Large intestine (tissue), 12 donors: ENCODE measurements at places on chromosomes 12 and 14. TPM values are rescaled to one million over a fixed set of nuclear protein-coding genes. Genes with fewer than 3 reads are reported as not detected.

GRCh38 chr14:32565256-32565655 is 236.2 kb downstream of the AKAP6 start:
- DNase-seq: no peak

DNA sequence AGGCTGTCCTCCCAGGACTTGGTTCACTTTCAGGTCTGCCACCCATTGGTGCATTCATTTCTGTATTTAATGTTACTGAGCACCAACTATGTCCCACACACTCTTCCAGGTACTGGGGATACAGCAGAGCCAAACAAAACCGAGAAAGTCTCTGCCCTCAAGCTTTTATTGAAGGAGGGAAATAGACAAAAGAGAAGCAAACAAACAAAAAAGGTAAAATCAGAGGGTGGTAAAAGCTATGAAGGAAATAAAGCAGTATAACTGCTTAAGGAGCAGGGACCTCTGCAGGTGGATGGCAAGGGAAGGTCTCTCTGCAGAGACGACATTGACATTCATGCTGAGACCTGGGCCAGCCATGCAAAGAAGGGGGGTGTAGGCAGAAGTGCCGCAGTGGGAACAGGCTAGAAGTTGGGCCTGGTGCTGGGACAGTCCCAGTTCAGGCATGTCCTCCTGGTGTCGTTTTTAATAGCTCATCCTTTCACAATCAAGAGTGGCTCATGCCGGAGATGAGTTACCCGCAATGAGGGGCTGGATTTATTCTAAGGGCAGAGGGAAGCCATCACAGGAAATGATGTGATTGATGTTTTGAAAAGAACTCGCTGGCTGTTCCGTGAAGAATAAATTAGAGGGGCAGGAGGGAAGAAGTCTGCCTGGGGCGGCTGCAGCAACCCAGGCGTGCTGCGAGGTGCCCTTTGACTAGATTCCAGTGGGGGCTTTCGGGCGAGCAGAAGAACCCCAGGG is 72.8 kb downstream of the IRF2BPL start:
- DNase-seq: no peak

Gene NID2
- polyA plus RNA-seq: 21.1 TPM

GRCh38 chr12:4118017-4118510 is 155.5 kb upstream of the CCND2 start:
- DNase-seq: peak; percentile 76

DNA sequence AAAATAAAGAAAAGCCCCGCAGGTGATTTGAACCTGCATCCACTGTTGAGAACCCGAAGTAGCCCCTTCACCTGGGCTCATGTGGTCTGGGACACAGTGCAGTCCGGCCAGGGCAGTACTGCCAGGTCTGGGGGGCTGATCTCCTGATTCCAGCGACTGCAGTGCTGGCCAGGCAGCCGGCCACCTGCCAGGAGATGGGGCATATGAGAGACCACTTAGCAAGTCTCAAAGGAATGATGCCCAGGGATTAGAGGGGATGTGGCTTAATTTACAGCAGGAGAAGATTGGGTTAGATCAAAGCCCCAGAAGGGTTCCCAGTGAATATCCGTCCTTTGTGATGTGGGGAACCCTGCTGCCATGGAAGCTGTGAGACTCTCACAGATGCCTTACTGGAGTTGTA is 113.3 kb downstream of the PRMT8 start:
- DNase-seq: no peak

DNA sequence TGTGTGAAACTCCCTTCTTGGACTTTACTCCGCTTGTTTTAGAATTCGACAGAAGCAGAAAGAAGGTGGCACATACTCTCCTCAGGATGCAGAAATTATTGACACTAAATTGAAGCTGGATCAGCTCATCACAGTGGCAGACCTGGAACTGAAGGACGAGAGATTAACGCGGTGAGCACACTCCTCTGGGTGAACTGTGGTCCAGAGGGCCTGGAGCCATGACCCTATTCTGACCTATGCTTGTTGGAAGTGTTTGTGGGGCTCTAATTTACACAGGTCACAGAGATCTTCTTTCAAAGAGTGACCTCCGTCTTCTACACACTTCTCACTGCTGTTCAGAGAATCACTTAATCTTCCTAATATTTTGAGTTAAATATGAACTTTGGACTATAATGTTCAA is 72.5 kb upstream of the MYF6 start:
- no peak for DNase-seq

Gene RASSF9
- polyA plus RNA-seq: 2.4 TPM

Gene SDSL
- polyA plus RNA-seq: 17.4 TPM

Gene CELA1
- not detected for polyA plus RNA-seq

GRCh38 chr14:28758885-28759652 is 7.5 kb upstream of the FOXG1 start:
- no peak for DNase-seq

Gene SLC38A4
- 1.3 TPM for polyA plus RNA-seq

DNA sequence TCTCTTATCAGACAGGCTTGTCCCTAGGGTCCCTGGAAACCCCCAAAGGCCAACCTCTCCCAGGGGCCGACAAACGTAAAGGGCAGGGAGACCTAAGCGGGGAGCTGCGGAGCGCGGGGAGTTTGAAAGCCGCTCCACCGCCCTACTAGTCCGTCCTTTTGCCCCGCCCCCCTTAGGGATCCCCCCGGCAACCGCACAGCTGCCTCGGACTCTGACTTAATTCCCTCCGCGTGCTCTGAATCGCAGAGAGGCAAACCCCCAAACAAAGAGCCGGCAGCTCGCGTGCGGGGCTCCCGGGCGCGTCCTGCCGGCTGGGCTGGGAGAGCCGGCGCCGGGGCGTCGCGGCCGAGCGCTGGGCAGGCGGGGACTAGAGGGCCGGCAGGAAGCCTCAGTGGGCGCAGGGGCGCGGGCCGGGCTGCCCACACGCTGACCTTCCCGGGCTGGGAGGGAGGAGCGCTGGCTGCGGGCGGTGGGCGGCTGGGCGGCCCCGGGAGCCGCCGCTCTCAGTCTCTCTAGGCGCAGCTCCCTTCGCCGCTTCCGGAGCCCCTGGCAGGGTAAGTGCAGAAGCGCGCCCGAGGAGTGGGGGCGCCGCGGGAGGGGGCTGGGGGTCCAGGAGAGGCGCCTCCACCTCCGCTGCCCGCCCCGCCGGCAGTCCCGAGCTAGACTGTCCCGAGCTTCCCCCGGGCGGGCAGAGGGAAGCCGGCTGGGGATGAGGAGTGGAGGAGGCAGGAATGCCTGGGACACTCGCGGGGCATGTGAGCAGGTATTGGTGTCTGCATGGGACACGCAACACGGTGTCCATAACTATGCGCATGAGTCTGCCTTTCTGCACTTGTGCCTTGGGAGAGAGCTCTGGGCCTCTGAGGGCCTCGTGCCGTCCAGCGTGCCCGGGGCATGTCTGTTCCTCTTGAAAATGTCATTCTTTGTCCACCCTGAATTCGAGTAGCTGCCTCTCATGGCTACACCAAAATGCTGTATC is at the start of gene TSPAN11:
TSS of gene TSPAN11 (plus strand) at position 506 of the 979 bp plus-strand sequence. CDS start 27,244 bp downstream, outside the sequence.
- peak; percentile 23 for DNase-seq

- peak; percentile 26 for DNase-seq
Observed at GRCh38 chr14:32259368-32260013, 56.4 kb upstream of the RNU6-8 start.

Gene ENDOU
- 1.8 TPM for polyA plus RNA-seq

- DNase-seq: no peak
Observed at GRCh38 chr14:52692248-52692962, 3.0 kb downstream of the ERO1A start.

Gene BDKRB1
- polyA plus RNA-seq: 5.4 TPM

- DNase-seq: no peak
Observed at GRCh38 chr12:103013741-103014300, 56.3 kb downstream of the ASCL1 start.

DNA sequence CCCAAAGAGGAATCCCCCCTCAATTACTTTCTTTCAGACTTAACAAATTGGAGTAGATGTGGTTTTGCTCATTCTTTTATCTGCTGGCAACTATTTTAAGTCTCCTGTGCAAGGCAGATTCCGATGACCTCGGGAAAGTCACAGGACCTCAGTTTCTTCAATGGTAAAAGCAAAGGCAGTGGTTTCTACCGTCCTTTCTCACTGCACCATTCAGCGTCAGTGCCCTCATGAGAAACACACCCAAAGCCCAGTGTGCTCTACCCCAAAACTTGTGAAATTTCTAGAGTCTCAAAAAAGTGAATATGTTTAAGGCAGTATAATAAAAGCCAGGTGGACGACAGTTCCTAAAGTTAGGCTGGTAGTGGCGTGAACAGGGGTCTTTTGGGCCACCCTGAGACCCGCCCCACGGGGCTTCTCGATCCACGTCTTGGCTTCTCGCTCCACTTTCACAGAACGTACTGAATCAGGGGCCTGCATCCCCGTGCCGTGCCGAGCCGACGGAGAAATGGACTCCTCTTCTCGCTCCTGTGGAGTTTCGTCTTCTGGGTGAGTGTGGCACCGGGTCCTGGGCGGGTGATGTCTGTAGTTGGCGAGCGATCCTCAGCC is 1.3 kb upstream of the ARHGAP5 start:
- no peak for DNase-seq

Gene BATF
- polyA plus RNA-seq: 0.67 TPM

Gene HOXC5
- polyA plus RNA-seq: 1.8 TPM

DNA sequence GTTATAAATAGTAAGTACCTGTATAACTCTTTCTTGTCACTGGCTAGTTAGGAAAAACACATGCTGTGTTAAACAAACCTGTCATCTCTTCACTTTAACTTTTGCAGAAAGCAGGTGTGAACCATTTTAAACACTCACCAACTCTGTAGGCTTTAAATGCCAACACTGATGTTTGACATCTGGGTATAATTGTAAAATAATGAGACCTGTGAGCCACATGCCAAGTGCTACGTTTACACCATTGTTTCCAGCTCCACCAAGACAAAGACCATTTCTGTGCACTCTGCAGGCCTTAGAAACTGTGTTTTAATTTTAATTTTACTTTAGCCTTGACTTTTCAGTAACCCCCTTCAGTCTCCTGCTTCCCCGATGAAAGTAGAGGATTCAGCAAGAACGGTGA is 11.0 kb downstream of the TPH2 start:
- DNase-seq: no peak

DNA sequence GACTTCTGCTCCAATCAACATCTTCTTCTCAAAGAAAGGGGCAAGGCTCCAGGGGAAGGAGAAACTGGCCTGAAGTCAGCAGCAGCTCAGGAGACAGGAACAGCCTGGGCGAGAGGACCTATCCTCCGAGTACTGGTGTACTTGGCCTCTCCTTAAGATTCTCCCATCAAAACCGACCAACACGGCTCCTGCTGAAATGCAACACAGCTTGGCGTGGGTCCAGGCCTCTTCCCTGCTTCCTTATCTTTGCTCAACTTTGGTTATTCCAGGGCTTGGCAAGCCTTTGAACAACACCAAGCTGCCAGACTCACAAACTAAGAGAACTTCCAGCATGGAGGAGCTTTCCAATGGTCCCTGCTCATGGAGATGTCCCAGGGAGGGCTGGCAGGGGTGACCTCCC is 377.4 kb downstream of the BCL11B start:
- no peak for DNase-seq

- DNase-seq: no peak
Observed at GRCh38 chr12:56420411-56420810, 28.8 kb downstream of the TIMELESS start.

Gene TSFM
- 36.0 TPM for polyA plus RNA-seq

- DNase-seq: no peak
Observed at GRCh38 chr12:97481428-97481827, 18.8 kb downstream of the RMST start.

- DNase-seq: no peak
Observed at GRCh38 chr12:91931111-91931510, 214.5 kb downstream of the BTG1 start.

DNA sequence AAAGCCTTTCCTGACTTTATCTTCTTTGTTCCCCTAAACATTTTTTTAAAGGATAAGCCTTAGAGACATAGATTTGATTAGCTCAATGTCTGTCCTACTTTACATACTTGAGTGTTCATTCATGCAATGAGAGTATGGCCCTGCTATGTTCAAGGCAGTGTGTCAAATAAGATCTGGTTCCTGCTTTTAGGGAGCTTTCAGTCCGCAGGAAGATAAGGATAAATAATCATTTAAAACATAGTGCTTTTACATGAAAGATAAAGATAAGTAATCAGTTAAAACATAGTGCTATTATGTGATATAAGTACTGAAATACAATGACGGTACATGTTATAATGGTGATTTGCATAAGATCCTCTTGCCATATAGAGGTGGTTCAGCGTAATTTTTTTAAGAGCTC is 378.3 kb upstream of the PRICKLE1 start:
- no peak for DNase-seq

DNA sequence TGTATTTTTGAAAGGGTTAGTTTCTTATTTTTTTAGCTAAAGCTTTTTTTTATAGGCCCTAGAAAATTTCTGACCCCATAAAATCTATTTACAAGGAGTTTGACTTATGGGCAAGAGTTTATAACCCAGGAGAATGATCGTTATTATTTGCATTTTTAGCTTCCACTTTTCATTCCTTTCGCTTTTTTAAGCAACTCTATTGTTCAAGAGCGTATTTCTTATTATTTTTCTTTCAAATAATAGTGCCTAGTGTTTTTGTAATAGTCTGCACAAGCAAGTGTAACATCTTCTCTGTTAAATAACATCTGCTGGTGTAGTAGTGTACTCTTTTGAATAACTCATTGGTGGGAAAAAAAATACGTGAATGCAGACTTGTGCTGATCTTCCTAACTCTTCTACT is 216.3 kb downstream of the ERC1 start:
- DNase-seq: no peak

Gene FBLN5
- 63.2 TPM for polyA plus RNA-seq

Gene SMIM41
- polyA plus RNA-seq: 0.88 TPM

DNA sequence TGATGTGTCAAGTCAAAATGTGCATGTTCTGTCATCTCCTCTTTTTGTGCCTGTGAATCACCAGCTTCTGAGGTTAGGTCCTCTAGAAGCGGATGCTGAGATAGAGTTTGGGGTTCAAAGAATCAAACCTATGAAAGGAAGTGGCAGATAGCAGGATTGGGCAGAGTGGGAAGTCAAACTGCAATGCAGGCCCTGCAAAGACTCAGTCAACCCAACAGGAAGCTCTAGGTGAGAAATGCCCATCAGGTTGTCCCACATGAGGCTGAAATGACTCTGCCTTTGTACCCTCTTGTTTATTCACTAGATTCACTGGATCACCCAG is 4.5 kb upstream of the MIA2 start:
- no peak for DNase-seq

Gene GRIP1
- polyA plus RNA-seq: 6.7 TPM

Gene PSME2
- 243 TPM for polyA plus RNA-seq
